ENCODE measurements at places on chromosomes 11 and 22. TPM values are rescaled to one million over a fixed set of nuclear protein-coding genes. Genes with fewer than 3 reads are reported as not detected.

Gene TRIM22
- total RNA-seq, result 144 TPM

Gene P4HA3
- total RNA-seq, result not detected

Gene CYB5R2
- total RNA-seq, result 0.73 TPM

Gene CASP5
- not detected for total RNA-seq

DNA sequence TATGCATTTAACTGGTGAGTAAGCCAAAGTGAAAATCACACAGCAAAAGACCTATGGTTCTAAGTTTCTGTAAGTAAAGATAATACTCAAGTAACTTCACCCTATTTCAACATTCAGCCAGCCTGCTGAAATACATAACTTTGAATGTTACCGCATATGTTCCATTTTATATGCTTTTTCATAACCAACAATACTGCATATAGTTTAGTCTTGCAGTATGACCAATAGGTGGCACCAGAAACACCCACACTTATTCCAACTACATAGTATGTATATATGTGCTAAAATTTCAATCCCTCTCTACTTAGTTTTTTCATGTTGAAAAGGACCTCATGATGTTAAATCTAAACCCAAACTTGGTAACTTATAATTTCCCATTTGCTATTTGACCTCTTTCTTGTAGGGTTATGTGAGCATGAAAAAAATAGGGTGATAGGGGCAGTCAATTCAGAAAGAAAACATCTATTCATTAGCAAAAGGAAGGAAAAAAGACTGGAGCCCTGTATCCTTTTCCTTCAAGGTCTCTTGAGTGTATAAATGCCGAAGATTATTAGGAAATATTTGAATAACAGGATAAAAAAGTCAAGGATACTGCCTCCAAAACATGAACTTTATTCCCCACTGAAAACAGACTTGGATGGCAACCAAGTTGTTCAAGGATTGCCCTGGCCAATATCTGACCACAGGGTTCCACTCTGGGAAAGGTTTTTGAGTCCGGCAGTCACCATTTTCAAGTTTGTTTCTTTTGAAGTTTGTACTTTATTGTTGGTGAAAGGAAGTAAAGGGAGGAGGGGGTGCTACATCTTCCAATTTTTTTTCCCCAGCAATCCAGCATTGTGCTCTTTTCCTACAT lies 23.8 kb upstream of the FZD4 start:
- H3K27me3 ChIP-seq, result no peaks in the 10 kb centered on the region
- H3K36me3 ChIP-seq, result no peaks in the 10 kb centered on the region
- no peak overlapping the region for H3K4me3 ChIP-seq
- H3K4me1 ChIP-seq, result no peaks in the 10 kb centered on the region
- no peak for DNase-seq

GRCh38 chr11:33835143-33835878 lies 56.6 kb downstream of the LMO2 start:
- H3K4me3 ChIP-seq, result no peak overlapping the region
- H3K27me3 ChIP-seq, result peaks cover 38% of the 10 kb centered on the region
- H3K27ac ChIP-seq, result no peak overlapping the region

DNA sequence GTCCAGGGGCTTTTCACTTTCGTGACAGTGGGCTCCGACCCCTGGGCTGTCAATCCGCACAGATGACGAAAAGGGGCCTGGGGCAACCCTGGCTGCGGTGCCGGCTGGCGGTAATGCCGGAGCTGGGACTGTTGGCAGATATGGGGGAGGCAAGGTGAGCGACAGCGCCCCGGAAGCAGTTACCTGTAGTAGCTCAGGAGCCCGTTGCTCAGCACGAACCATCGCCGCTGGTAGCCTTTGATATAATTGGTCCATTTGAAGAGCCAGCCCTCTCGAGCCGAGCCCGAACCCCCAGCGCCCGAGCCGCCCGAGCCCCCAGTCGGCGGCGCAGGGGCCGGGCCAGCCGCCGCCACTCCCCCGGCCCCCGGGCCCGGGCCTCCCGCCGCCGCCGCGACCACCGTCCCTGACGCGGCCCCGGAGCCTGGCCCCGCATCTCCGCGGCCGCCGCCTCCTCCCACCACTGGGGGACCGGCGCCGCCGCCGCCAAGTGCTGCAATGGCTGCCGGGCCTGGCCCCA lies 396 bp downstream of the OSBP start:
- DNase-seq, result peak; percentile 62
- H3K4me3 ChIP-seq, result peak overlapping the region; percentile 99
- H3K27ac ChIP-seq, result peak overlapping the region; percentile 86
- H3K36me3 ChIP-seq, result peaks cover 7% of the 10 kb centered on the region
- H3K4me1 ChIP-seq, result peaks cover 38% of the 10 kb centered on the region
- H3K27me3 ChIP-seq, result no peaks in the 10 kb centered on the region

- no peaks in the 10 kb centered on the region for H3K36me3 ChIP-seq
- DNase-seq, result peak; percentile 22
- H3K27ac ChIP-seq, result no peak overlapping the region
- no peaks in the 10 kb centered on the region for H3K27me3 ChIP-seq
Measured at GRCh38 chr11:10488934-10489691, 34.0 kb downstream of the AMPD3 start.

All from natural killer cell treated with Interleukin-12 subunit alpha and Interleukin-12 subunit beta and Interleukin-15 and Interleukin-18, amount 100 ng/mL, for 72 hours (primary cell).